ENCODE measurements at places on chromosomes 5 and 9. TPM values are rescaled to one million over a fixed set of nuclear protein-coding genes. Genes with fewer than 3 reads are reported as not detected.

The ANKRD34B gene
- 0.05 TPM for total RNA-seq

The PCDHGB7 gene
- total RNA-seq = 0.06 TPM

The JAKMIP2 gene
- total RNA-seq = not detected

The GABRA6 gene
- total RNA-seq = not detected

The HAPLN1 gene
- total RNA-seq = not detected

The BTNL8 gene
- total RNA-seq = not detected

The IFNA2 gene
- not detected for total RNA-seq

The NAIP gene
- 0.58 TPM for total RNA-seq

The FSTL4 gene
- 6.0 TPM for total RNA-seq

All from A549 treated with dexamethasone at 1 μM for 4 hours (cell line).